ENCODE measurements at places on chromosomes 6 and 20.

DNA sequence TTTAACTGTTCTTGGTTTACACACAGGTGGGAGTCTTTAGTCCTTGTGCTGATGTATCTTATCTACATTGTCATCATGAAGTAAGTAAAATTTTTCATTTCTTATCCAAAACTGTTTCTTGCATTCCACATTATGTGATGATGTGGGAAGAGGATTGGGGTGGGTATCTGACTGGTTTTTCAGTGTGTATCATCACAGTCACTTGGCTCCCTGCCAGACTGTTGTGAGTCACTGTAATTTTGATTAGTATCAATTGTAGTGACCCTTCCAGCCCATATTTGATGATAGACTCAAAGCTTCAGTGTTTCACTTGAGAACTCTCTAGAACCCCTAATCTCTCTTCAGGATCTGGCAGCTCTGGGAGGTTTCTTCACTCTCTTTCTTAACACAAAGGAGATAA is 84.5 kb upstream of the RIN2 start:
- DNase-seq: no peak

DNA sequence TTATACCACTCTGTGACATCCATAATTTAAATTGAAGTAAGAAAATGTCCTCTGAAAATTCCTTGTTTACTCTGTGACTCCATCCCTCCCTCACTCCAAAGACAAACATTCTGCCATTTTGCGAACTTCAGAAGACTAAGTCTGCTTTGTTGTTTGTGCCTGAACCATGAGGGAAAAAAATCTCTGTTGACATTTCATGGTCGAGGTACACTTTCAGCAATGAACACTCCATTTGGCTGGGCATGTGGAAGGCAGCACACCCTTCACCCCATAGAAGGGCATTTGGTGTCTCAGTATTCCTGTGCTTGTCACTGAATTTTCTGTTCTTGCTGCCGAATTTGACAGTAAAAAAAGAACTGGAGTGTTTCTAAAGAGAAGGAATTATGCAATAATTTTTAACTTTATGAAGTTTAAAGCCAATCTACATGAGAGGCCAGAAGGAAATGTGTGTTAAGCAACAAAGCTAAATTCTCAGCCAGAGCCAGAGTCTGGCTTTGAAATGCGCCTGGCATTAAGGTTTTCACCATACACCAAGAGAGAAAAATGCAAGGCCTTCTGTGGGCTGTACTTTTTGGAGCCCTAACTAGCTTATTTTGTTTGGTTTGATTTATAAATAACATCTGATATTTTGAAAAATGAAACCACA is 4.7 kb upstream of the PBOV1 start:
- no peak for DNase-seq

DNA sequence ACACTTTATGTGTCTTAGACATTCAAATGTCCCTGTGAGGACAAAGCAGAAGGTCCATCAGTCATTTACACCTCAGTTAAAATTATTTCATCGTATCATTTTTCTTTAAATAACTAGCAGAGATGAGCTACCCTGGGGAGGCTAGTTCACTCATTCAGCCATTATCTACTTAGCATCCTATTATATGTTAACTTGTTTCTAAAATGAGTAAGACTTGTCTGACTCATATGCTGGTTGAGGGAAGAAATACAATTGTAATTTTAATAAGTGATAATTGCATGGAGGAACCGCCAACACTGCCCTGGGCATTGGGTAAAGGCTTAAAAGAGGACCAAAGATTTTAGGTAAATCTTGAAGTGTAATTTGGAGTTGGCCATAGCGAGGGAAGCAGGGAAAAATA is 12.4 kb upstream of the PTPRK start:
- DNase-seq: no peak

DNA sequence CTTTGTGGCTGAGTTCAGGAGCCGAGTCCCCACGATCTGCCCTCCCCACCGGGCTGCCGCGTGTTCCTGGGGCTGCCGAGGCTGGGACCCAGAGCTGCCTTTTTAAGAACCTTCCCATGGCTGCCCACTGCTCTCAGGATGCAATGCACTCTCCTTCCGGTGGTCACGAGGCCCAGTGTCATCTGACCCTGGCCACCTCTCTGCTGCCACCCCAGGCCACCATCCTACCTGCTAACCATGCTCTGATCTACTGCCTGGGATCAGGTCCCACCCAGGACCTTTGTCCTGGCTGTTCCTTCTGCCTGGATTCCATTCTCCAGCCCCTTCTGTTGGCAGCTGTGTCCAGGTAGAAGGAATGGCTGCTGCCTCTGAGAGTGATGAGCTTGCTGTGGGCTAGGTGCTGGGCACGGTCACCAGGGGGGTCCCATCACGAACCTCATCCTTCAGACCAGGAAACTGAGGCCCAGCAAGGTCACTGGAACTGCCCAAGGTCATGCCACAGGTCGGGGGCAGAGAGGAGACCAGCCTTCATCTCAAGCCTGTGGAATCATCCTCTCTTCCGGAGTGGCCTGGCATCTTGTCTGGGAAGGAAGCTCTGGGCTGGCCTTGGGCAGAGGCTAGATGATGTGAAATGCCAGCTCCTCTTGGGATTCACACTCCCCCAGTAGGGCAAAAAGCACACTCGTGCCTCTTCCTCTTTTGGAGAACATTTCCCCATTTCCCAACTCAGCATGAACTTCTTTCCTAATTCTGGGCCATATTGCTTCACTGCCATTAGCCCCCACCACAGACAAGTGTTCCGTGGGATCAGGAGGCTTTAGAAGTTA is 20.5 kb downstream of the PCK1 start:
- DNase-seq: no peak

DNA sequence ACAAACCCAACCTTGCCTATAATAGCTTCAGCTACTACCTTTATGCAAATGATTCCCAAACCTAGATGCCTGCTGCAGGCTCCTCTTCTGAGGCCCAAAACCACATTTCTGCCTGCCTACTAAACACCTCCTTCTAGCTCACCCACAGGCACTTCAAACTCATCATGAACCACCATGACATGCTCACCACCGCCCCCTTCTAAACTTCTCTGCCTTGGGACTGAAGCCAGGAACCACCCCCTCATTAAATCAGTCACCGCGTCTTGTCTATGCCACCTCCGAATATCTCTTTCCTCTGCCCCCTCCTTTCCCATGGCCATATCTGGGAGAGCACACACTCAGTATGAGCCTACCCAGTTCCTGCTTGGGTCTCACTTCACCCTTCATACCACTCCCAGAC is 101.2 kb downstream of the SNAP25 start:
- no peak for DNase-seq

DNA sequence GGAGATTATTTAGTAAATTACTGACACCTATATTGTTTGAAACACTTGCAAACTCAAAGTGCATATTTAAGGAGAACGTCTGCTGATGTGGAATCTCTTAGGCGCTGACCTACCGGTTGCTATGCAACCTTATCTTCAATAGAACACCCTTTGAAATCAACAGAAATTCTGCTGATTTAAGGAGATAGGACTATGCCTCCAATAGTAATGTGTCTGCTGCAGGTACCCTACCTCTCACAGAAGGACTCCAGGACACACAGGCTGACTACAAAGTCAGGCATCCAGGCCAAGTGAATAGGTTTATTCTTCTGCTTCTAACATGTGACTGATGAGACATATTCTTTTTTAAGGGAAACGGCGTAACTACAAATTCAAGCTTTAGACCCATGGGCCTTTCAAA is 311.7 kb downstream of the CBLN4 start:
- no peak for DNase-seq

GRCh38 chr6:89894169-89894568 is at the start of gene GJA10:
GJA10 (plus strand) TSS chr6:89894469; CDS start chr6:89894469, 0 bp downstream.
- DNase-seq: no peak

- DNase-seq: no peak
These were observed 23.7 kb downstream of the SULF2 start for GRCh38 chr20:47761482-47762047.

GRCh38 chr20:48261398-48261910 is 476.2 kb upstream of the SULF2 start:
- DNase-seq: no peak

DNA sequence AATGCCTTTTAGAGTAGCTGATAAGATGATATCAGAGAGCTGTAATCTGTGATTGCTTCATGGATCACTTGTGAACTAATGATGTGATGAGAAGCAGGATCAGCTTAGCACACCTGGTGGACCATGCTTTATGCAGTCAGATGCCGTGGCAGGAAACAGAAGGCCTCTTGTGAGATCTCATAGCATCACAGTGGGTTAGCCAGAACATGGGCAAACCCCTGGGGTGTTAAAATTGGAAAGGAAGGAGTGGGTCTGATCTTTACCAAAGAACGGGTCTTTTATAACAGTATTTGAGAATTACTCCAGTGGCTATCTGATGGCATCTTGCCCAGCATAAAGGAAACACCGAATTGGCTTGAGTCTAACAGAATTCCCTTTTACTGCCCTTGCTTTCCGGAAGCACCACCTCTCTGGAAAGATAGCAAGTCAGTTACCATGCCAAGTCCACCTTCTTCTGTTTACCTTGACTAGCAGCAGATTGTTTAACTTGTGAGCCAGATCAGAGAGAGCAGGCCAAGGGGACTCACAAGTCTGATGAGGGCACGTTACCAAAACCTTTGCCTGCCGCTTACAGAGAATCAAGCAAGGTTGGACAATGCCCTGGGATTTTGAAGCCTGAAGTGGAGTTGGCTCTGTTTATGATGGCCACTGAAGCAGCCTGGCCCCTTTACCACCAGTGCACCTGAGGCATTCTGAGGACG is 20.9 kb upstream of the SRF start:
- DNase-seq: no peak

- no peak for DNase-seq
These were observed 123.5 kb downstream of the LMBRD1 start for GRCh38 chr6:69673298-69673697.

DNA sequence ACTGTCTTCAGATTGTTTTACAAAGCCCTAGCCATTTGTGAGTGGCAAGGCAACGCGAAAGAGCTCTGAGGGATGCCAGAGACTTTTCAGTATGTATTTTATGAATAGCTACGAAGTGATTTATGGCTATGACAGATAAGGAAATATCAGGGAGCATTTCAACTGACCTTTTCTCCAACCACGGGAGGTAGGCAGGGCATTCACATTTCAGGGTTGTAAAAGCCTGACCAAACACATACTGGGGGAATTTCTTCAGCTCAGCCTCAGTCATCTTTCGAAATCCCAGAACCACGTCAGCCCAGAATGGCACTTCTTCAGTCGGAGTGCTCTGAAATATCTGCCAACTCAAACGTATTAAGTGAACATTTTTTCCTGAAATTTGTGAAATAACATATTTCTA is 10.8 kb downstream of the DDO start:
- DNase-seq: no peak

DNA sequence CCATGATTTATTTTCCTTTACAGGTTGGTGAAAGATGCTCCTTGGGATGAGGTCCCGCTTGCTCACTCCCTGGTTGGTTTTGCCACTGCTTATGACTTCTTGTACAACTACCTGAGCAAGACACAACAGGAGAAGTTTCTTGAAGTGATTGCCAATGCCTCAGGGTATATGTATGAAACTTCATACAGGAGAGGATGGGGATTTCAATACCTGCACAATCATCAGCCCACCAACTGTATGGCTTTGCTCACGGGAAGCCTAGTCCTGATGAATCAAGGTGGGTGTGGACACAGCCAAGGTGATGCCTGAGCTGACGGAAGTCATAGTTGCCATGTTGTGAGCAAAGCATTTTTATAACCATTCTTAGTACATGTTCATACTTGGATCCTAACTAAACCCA is 34.6 kb upstream of the CALHM6 start:
- DNase-seq: no peak

DNA sequence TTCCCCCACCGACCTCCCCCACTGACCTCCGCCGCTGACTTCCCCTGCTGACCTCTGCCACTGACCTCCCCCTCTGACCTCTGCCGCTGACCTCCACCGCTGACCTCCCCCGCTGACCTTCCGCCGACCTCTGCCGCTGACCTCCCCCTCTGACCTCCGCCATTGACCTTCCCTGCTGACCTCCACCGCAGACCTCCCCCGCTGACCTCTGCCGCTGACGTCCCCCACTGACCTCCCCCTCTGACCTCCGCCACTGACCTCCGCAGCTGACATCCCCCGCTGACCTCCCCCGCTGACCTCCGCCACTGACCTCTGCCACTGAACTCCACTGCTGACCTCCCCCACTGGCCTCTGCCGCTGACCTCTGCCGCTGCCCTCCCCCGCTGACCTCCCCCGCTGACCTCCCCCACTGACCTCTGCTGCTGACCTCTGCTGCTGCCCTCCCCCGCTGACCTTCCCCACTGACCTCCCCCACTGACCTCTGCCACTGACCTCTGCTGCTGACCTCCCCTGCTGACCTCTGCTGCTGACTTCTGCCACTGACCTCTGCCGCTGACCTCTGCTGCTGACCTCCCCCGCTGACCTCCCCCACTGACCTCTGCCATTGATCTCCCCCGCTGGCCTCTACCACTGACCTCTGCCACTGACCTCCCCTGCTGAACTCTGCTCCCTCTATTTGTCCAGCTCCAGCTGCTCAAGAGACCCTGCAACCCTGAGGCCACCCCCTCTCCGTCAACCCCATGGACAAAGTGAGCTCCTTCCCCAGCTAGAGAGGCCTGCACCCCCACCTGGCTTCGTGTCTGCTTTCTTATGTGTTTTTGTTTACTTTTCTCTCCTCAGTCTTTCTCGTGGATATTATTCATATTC is 91.4 kb upstream of the AFDN start:
- no peak for DNase-seq

- DNase-seq: no peak
These were observed 30.3 kb downstream of the RIPOR2 start for GRCh38 chr6:24905483-24905882.

GRCh38 chr20:8018958-8019245 is 659 bp downstream of the TMX4 start:
- peak; percentile 92 for DNase-seq

DNA sequence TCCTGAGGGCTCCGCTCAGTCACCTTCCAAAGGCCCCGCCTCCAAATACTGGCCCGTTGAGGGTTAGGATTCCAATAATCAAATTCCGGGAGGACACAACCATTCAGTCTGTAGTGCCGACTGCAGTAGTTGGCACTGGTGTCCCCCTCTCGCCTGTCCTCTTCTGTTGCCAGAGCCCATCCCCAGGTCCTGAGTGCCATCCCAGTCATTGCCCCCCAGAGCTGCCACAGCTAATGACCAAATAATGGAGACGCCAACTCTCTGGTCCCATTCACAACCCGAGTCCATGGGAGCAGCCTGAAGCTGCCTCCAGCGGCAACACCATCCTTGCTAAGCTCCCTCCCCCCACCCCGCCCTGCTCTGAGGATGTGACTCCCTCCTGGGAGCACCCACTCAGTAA is 115.9 kb downstream of the JPH2 start:
- DNase-seq: no peak

DNA sequence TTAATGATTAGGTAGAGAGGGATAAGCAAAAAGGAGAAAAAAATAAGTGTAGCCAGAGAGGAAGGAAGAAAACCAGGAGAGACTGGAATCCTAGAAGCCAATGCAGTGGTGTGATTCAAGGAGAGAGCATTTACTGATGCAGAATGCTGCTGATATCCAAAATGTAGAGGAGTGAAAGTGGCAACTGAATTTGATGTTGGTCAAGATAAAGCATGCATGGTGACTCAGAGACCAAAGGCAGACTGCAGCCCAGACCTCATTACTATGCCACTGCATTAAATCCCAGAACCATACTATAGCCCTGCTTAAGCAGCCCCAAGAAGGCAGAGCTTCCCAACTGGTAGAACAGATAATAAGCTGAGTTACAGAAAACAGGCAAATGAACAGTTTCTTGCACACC is 15.8 kb downstream of the KLHL32 start:
- no peak for DNase-seq

GRCh38 chr6:69155467-69155866 is 520.4 kb downstream of the ADGRB3 start:
- no peak for DNase-seq

Data from activated CD4-positive, alpha-beta T cell treated with anti-CD3 and anti-CD28 coated beads, Interleukin-2, amount 10 ng/mL, durations not matched to agents 24 days and 14 days (primary cell).